ENCODE measurements at places on chromosomes 16 and 17.

DNA sequence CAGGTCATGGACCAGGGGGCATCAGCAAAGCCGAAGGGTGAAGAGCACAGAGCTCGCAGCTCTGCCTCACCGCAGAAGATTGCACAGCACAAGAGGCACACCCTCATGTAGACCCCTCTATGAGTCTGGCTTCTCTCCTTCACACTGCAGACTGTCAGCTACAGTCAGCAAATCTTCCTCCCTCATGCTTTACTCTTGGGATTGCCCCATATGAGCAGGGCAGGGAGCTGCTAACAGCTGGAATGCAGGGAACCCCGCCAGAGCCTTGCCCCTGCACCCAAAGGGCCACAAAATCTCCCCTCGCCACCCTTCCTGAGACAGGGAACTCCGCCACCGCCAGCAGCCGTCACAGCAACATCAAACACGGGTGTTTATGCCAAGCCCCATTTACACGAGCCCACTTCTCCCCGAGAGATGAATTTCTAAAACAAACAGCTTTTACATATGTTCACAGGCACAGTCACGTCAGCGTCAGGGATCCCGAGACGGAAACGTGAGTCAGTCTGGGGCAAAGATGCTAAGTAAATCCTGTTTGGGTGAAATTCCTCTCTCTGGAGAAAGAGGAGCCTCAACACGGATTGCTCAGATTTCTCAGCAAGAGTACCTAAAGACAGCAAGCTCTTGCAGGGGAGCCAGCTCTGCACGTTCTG is 121.9 kb downstream of the CDYL2 start:
- no peak for DNase-seq

- peak; percentile 24 for DNase-seq
Measured at GRCh38 chr16:85614338-85615013, 1.4 kb downstream of the GSE1 start.

DNA sequence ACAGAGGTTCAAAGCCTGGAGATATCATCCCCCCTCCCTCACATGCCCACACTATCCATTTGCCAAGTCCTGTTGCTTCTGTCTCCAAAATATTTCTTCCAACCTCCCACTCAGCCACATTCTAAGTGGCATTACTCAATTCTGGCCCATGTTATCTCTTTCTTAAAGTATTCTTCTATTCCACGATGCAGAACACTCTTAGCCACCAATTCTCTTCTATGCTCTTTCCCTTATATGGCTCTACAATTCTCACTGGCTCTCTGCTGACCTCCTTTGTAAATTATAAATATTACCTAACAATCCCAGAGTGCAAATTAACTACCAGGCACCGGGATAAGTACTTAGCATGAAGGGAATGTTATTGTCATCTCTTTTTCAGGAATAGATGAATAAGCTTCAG is 82.4 kb downstream of the KCNJ2 start:
- DNase-seq, result no peak

DNA sequence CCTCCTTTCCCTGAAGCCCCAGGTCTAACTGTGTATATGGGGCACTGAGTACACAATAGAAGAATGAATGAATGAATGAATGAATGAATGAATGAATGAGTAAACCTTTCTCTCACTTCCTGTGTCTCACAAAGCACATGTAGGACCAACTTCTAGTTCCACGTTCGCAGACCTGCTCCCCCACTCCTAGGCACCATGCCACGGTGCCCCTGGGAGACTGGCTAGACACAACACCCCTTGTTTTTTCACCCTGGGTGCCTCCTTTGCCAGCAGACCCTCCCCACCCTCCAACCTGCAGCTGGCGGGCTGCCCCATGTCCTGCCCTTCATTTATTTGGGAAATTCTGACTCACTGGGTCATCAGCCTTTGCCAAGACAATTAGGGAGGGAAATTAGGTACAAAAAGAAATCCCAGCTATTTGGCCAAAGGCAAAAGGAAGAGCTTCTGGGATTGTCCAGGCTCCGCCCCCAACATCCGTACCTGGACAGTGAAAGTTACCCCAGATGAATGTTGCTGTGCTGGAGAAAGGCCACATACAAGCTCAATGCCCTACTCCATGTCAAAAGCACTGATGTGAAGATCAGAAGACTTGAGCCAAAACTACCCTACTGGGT is 7.7 kb downstream of the CES1 start:
- DNase-seq, result no peak

Data from lower leg skin (tissue), 4 donors.